ENCODE measurements at places on chromosomes 3 and 15.

GRCh38 chr15:58556028-58556361 is 124.2 kb downstream of the LIPC start:
- no peak for DNase-seq

DNA sequence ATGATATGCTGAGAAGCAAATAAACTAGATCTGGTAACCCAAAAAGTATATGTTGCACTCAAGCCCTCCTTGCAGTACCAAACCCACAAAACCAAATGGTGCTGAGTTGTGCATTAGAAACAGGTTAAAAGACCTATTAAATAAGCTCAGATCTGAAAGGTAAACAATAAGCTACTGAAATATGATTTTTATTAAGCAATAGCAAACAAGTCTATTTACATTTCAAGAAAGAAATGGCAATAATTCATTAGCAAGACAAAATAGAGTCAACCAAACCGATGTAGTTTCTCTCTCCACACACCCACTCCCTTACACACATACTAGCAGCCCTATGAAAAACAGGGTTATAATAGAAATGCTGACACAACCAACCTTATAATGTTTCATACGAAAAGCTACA is 760.3 kb downstream of the FHIT start:
- DNase-seq: no peak

- DNase-seq: no peak
Observed at GRCh38 chr3:196186651-196187573, 24.3 kb downstream of the ZDHHC19 start.

DNA sequence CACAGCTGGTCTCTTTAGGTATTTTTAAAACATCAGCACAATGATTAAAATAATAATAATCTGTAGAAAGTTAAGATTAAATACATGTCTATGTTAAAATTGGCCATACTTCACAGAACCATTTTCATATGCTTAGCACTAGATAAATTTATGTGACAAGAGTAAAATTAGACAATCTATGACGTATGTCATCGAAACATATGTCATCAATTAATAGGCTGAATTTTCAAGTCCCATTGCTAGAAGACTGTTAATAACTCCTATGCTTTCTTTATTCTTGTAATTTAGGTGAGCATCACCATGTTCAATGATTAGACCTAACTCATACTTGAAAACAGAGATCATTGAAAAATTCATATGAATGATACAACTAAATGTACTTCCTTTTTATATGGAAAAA is 593.3 kb upstream of the KCNMB2 start:
- no peak for DNase-seq

DNA sequence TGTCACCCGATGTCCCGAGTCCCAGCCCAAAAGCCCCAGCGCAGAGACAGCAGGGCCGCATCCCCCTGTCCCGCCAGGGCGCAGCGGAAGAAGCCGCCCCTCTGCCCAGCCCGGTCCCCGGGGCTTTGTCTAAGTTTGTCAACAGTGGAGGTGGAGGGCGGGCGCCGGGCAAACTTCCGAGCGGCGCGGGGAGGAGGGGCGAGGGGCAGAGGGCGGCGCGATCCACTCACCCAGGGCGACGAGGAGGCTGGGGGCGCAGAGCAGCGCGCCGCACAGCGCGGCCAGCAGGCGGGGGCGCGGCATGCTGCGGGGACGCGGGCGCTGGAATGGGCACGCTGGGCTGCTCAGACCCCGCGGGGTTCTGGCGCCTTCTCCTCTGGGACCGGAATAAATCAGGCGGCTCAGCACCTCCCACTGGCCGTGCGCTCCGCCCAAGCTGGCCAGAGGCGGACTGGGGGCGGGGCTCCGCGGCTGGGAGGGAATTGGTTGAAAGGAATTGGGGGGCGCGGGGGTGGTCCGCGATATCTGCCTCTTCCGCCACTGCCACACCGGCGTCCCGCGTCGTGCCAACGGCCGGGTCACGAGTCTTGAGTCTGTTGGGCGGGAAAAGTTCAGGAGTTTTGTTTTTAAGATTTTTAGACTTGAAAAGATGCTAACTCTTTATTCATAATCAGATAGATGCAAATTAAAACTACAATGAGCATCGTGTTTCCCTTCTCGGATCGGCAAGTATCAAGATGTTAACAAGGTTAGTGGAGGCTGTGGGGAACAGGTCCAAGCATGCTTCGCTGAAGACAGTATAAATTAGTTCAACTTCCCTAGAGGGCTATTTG is at the start of gene MFGE8:
TSS of gene MFGE8 (minus strand) at position 363 of the 833 bp plus-strand sequence. CDS start at position 303, 60 bp downstream.
- DNase-seq: peak; percentile 83

GRCh38 chr15:47856071-47856470 is 138.8 kb downstream of the SEMA6D start:
- no peak for DNase-seq

DNA sequence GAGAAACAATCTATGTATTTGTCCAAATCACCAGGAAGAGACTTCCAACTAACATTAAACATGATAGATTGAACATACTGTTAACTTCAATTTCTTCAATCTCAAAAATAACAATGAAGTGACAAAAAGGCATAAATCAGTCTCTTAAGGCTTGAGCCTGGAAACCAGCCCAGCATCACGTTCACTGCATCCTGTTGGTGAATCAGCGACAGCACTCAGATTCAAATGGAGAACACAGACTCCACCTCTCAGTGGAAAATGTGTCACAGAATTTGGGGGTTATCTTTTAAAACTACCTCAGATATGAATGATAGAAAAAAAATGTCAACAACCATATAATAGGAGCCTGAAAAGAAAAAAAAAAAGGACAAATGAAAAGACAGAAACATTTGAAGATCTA is 212.0 kb downstream of the MINAR1 start:
- DNase-seq: no peak

DNA sequence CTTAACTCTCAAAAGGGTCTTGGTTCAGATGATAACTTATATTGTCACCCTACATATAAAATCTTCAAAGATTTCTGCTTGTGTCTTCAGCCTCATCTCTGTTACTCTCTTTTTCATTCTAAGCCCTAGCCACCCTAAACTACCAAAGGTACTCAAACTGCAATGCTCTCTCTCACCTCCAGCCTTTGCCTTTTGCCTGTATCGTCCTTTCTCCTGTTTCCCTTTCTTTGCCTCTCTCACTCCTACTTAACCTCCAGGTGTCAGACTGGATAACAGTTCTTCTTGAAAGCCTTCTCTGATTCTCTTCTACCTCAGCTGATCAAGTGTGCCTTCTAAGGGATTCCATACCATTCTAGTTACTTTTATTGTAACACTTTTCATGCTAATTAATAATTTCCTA is 149.8 kb downstream of the SERPINI1 start:
- no peak for DNase-seq

DNA sequence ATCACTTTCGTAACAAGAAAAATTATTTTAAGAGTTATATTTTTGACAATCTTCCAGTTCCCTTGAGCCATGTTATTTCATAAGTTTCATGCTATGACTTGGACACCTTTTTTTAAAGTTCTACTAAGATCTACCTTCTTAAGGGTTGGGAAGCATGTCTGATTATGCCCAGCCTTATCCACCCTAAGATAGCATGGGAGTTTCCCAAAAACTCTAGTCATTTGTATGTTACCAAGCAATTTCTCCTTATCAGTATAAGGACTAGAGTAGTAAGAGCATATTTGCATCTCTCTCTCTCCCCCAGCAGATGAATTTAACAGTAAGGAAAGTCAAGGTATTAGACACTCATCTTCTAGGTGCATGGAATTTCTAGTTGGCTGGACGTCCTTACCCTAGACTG is 85.1 kb upstream of the NTRK3 start:
- DNase-seq: no peak

DNA sequence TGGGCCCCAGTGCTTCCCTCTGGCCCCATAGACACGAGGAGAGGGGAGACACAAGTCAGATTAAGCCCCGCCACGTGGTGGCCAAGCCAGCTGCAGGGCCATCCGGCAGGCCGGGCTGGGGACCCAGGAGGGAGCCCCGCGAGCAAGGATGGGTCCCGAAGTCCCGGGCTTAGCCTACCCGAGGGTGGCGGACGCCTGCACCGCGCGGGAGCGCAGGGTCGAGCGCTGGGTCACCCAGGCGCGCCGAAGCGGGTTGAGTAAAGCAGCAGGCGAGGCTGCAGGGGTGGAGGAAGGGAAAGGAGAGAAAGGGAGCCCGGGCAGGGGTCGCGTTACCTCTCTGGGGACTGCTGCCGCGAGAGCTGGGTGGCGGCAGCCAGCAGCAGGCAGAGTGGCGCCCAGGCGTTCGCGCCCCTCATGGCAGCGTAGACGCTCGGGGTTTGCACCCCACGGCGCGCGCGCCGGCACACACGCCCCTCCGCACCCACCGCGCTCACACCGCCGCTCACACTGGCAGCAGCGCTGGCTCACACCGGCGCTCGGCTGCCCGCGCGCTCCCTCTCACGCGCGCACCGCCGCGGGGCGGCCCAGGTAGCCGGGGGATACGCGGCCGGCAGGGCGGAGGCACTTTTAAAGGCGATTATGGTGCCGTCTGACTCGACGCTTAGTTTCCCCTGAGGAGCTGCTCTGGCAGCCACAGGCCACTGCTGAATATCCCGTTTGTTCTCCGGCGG is at the start of gene PCOLCE2:
TSS of gene PCOLCE2 (minus strand) at position 603 of the 731 bp plus-strand sequence. CDS start at position 416, 187 bp downstream.
- DNase-seq: peak; percentile 70

GRCh38 chr3:158785972-158786371 is 15.9 kb upstream of the MFSD1 start:
- no peak for DNase-seq

GRCh38 chr3:184377374-184377773 is 633 bp downstream of the THPO start:
- DNase-seq: no peak

DNA sequence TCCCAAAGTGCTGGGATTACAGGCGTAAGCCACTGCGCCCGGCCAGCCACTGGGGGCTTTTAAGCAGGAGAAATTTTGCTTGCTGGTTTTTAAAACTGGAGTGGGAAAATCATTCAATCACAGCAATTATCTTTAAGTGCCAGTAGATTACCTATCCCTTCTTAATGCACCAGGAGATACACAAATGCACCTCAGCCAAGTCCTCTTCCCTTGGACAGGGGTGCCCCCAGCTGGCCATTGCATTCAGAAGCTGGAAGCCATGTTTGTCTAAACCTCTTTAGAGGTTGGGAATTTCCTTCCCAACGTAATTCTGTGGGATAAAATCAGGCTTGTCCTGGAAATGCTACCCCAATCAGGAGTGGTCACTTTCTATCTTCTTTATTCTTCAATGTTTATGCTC is 26.6 kb downstream of the MIX23 start:
- DNase-seq: no peak

DNA sequence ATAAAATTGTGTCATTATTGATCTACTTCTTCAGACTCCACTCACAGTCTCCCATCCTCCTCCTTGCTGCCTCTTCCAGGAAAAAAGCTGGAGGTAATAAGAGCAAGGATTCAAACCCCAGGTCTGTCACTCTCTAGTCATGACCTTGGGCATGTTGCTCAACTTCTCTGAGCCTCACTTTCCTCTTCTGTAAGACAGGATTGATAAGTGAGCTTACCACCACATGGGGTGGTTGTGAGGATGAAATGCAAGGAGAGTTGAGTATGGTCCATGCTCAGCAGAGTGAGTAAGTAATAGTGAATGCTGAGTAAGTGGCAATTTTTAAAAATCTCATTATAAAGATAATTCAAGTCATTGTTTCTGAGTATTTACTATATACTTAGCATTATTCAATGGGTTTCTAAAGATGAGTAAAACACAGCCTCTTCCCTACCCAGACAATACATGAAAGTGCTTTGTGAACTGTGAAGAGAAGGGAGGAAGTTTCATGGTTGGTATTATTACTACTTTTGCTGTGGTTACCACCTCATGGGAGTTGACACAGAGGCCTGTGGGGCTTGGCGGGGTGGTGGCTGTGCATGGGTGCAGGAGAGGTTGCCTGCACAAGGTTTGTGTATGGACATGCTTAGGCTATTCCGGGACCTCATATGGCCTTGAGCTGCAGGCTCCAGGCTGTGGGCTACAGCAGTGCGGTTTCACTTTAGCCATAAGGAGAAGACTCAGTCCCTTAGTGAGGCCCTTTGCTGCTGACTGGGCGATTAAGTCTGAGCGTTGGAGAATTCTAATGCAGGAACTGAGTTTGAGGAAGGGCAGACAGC is 30.0 kb downstream of the SLC6A11 start:
- DNase-seq: no peak

DNA sequence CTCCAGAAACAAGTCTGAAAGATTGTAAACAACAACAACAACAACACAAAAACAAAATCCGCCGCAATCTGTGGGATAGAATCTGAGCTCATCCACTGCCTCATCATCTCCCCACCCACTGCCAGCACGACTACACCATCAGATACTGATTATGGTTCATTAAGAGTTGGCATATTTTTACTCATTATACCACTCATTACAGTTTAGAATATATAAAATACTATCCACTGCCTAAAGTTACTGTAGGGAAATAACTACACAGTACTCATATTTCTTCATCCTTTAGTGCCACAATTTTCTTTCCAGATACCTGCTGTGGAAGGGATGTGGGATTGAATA is 152.5 kb upstream of the PEX5L start:
- DNase-seq: no peak

- no peak for DNase-seq
Observed at GRCh38 chr3:146747051-146747450, 141.9 kb upstream of the PLSCR5 start.

DNA sequence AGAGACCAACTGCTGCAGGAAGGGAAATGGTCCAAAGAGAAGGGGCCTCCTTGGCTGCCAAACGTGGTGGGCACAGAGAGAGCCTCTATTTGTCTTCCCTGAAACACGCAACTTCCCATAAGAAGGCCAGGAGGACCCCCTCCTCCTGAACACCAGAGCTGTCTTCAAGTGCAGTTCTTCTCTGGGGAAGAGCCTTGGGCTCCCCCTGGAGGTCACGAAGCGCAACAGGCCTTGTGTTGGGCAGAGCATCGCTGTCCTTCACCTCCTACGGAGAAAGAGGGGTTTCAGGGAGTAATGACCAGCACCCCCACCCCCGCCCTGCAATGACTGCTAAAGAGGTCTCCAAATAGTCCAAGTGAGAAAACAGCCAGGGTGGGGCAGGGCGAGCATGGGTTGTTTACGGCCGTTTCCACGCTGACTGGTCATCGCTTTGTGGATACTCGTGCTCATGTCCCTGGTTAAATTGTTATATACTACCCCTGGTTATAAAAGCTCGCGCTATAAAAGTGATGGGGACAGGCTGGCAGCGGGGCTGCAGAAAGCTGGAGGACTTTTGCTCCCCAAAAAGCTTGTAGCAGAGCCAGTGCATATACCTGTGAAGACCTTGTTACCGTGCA is 397.5 kb upstream of the ATP10A start:
- no peak for DNase-seq

- no peak for DNase-seq
Observed at GRCh38 chr3:17329927-17330326, 412.5 kb downstream of the TBC1D5 start.

- DNase-seq: no peak
Observed at GRCh38 chr3:63193647-63194046, 84.5 kb upstream of the SYNPR start.

DNA sequence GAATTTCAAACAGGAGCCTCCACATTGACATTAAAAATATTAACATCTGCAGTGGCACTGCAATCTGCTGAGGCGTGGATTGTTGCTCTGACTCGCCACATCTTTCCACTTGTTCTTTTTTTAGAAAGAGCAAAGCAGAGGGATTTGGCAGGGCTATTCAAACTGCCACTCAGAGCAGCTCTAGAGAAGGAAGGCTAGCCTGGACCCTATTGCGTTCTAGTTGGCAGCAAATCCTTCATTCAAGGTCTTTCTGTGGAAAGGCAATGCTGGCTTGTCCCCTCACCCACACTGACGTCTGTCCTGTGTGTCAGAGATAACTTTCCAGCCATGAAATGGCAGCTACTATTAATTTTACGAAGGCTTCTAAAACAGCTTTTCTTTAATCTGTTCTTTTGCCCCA is 483.2 kb upstream of the SGO1 start:
- DNase-seq: peak; percentile 65

GRCh38 chr15:33149919-33150318 is 44.6 kb downstream of the FMN1 start:
- no peak for DNase-seq

GRCh38 chr3:170558427-170558826 is 27.4 kb downstream of the SLC7A14 start:
- no peak for DNase-seq

Data from tibial artery (tissue), 4 donors.